ENCODE measurements at places on chromosomes 7 and 10. TPM values are rescaled to one million over a fixed set of nuclear protein-coding genes. Genes with fewer than 3 reads are reported as not detected.

The LGI1 gene
- total RNA-seq: 2.8 TPM

The OR2AE1 gene
- not detected for total RNA-seq

The CTTNBP2 gene
- 5.5 TPM for total RNA-seq

The UPK3B gene
- 2.4 TPM for total RNA-seq

The MYL10 gene
- not detected for total RNA-seq

DNA sequence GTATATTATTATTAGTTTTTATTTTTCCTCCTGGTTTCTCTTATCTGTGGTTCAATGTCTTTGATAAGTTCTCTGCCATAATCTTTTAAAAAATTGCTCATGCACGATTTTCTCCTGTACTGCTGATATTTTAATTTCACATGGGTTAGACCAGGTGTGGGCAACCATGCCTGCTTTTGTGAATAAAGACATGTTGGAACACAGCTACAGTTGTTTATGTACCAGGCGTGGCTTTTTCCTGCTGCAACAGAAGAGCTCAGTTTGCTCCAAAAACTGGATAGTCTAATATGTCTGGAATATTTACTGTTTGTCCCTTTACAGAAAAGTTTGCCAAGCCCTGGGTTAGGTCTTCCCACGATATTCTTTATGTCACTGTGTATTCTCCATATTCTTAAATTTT, 105.2 kb downstream of the VWC2 start:
- no peak for DNase-seq

DNA sequence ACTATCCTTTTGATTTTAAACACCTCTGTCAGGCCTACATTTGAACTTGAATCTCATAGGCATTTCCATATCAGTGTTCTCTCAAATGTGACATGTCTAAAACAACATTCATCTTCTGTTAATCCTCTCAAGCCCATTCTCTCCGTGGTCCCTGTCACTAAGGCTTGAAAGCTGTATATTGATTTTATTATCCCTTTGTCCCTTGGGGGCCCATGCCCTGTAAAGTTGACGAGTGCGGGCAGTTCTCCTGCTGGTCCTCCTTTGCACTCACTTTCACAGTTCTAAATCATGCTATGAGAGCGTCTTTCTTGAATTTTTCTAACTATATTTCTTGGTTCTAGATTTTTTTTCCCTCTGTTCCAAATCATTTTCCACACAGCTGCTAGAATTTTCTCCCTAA, 27.3 kb downstream of the GALNT11 start:
- no peak for DNase-seq

DNA sequence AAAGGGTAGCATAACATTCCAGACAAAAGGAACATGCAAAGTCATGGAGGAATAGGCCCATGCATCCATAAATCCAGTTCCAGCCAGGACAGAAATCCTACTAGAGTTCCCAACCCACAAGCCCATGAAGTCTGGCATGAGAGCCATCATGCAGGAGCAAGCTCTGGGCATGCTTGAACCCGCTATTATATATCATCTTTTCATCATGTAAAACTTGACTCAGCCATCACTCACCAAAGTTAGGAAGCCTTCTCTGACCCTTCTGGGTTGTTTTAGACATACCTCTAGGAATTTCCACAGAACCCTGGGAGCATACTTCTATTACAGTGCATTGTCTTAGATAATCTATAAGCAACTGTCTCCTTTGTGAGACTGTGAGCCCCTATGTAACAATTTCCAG, 293.0 kb upstream of the NPSR1 start:
- DNase-seq: no peak

GRCh38 chr7:157415486-157415885, 78.7 kb downstream of the DNAJB6 start:
- DNase-seq: no peak

DNA sequence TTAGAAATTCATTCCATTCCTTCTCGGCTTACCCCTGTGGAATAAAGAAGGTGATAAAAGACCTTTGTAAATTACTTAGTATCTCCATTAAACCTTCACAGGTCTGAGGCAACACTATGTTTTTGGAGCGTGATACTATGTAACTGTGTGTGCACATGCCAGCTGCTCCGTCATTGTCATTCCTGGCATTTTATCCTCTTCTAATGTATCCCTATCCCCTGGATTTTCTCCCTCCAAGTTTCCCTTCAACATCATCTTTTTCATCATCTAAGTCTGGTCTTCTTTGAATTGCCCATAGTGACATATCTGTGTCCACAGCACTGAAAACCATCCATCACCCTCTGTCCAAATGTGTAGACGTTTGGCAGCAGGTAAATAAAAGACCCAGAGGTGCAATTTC, 125.7 kb downstream of the TEX36 start:
- DNase-seq: no peak
